ENCODE measurements at places on chromosomes 4 and X.

- no peak for DNase-seq
Measured at GRCh38 chr4:88981993-88982392, 75.0 kb downstream of the FAM13A start.

GRCh38 chr4:81314196-81314896, 99.3 kb upstream of the PRKG2 start:
- no peak for DNase-seq

- DNase-seq, result no peak
Measured at GRCh38 chr4:111986095-111986494, 159.2 kb upstream of the FAM241A start.

GRCh38 chrX:2677764-2678163, 13.3 kb upstream of the CD99 start:
- DNase-seq, result no peak

- no peak for DNase-seq
Measured at GRCh38 chr4:108171339-108172230, 2.9 kb upstream of the LEF1 start.

DNA sequence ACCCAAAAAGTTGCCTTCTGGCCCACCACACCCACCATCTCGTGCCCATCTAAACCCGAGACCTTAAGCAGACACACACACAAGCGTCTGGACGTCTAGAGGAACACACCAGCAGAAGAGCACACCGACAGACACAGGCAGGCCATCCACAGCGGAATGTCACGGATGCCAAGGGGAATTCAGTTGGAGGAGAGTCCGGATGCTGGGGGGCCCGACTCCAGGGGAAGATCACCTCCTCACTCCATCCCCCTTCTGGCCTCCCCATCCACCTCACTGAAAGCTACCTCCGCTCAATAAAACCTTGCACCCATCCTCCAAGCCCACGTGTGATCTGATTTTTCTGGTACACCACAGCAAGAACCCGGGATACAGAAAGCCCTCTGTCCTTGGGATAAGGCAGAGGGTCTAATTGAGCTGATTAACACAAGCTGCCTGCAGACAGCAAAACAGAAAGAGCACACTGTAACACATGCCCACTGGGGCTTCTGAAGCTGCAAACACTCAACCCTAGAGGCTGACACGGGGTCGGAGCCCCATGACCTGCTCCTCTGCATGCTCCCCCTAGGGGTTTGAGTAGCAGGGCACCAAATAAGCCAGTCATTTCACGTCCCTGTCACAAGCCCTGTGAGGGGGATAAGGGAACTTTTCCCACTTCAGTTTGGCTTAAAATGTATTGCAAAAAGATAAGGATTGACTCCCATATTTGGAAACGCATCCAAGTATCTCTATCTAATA, 339.6 kb upstream of the PCDH10 start:
- no peak for DNase-seq

GRCh38 chrX:150582338-150582948, 14.0 kb downstream of the MTM1 start:
- no peak for DNase-seq

DNA sequence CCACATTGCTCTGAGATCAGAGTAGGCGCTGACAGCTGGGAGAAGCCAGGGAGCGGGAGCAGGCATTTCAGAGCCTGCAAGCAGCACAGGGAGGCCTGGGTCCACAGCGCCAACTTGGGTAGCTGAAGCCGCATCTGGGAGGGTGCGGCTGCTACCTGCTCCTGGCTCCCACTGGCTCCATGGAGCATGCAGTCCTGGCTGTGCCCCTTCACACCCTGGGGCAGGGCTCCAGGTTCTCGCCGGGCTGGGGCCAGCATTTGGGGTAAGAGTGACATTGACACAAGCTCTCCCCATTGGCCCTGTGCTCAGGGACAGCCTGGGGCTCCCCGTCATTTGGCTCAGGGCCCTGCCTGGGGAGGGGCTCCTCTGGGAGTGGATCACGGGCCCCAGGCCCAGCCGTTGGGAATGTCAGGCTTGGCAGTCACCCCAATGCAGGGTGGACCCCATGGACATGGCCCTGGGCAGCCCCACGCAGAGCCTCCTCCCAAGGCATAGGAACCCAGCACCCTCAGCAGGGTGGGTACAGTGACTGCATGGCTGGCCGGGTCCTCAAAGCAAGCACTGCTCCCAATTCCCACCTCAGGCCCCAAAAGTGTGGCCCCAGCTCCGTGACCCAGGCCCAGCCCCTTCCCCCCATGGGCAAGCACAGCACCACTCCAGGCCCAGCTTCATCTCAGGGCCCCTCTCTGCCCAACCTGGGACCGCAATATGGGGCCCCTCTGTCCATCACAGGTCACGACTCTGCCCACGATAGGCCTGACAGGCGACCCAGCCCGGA, 82.4 kb downstream of the PRDM5 start:
- DNase-seq, result no peak

DNA sequence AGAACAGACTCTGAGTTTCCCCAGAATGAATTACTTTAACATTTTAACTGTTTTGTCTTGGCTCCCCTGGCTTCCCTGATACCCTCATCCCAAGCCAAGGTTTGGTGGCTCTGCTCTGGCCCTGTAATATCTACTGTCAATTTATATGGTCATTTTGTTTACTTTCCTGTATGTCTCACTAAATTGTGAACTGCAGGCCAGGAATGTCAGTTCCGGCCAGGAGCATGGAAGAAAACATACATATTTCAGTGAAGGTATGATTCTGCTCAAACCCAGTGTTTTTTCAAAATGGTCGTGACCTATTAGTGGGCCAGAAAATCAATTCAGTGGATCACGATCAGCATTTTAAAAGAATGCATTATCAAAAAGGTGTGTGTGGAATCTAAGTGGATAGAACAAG, 1.2 kb downstream of the RPGR start:
- DNase-seq, result no peak

DNA sequence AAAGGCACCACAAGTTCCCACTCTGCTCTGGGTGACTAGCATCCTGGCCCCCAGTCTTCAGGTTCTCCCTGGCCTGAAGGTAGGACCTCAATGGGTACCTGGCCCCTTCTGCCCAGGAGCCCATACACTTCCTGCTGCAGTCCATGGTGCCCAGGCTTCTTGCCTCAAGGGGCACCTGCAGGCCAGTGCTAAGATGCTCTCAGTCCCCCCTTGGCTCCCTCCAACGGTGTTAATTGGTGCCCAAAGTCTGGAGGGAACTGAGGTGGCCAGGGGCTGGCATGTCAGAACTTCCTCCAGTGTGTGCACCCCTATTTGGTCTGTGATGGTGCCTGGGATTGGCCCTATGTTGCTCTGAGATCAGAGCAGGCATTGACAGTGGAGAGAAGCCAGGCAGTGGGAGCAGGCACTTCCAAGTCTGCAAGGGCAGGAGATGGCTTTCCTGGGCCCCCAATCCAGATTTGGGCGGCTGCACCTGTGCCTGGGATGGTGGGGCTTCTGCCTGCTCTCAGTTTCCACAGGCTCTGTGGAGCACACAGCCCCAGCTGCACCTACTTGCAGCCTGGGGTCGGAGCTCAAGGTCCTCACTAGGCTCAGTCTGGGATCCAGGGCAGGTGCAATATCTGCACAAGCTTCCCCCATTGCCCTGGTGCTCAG, 301.6 kb downstream of the FAM47B start:
- DNase-seq, result no peak

- no peak for DNase-seq
Measured at GRCh38 chr4:31458813-31459212, 738.6 kb downstream of the PCDH7 start.

DNA sequence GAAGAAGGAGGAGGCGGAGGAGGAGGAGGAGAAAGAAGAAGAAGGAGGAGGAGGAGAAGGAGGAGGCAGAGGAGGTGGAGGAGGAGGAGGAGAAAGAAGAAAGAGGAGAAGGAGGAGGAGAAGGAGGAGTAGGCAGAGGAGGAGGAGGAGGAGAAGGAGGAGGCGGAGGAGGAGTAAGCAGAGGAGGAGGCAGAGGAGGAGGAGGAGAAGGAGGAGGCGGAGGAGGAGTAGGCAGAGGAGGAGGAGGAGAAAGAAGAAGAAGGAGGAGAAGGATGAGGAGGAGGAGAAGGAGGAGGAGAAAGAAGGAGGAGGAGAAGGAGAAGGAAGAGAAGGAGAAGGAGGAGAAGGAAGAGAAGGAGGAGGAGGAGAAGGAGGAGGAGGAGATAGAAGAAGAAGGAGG, 19.9 kb downstream of the MRFAP1 start:
- DNase-seq, result no peak

DNA sequence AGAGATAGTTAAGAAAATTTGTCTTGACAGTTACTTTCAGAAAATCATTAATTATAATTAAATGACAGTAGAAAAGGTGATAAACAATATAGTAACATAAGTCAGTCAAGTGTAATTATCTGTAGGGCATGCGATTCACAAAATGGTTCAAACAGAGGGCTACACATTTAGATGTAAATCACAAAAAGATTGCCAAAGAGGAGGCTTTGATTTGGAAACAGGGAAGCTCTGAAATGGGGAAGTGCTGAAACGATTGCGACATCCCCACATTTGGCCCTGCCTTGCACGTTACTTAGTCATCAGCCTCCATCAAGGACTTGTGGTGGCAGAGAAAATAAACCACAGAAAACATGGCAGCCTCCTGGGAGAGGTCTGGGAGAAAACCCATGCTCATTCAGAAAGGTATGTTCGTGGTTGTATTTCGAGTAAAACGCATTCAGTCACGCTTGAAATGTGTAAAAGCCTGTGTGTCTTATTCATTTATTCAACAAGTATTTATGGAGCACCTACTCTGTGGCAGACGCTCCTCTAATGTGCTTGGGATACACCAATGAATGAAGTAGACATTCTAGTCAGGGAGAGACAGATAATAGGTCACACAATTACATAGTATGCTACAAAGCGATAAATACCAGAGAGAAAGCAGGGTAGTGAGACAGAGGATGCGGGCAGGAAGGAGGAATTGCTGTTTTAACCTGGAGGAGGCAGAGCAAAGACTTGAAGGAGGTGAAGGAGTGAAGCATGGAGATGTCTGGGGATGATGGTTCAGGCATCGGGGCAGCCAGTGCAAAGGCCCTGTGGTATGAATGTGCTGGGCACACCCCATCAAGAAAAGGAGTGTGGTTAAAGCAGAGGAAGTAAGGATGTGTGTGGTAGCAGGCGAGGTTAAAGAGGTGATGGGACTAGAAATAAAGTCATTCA, 7.8 kb downstream of the RBM47 start:
- DNase-seq, result no peak

DNA sequence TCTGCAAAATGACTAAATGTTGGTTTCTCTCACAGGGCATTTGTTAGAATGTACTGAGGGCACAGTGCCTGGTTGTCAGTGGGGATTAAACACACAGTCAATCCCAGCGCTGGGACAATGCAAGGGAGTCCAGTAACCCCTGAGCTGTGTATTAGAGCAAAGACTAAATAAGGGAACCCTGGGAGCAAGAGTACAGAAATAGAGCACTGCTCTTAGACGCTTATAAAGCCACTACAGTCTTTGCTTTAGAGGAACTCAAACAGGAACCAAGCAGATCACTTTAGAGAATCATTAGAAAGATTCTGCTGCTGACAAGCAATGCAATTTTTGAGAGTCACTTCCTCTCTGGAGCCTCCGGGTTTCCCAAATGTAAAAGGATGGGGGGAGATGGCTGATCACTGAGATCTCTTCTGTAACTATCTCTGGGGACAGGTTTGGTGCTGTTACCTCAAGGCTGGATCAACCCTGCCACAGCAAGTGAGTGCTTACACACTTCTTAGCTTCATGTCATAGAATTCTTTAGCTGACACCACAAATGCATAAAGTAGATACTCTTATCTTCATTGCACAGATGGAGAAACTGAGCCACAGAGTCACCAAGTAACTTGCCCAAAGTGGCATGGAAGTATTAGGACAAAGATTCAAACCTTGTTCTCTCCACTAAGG, 137.8 kb upstream of the CPEB2 start:
- no peak for DNase-seq

- no peak for DNase-seq
Measured at GRCh38 chrX:69153060-69153730, 12.1 kb downstream of the PJA1 start.

DNA sequence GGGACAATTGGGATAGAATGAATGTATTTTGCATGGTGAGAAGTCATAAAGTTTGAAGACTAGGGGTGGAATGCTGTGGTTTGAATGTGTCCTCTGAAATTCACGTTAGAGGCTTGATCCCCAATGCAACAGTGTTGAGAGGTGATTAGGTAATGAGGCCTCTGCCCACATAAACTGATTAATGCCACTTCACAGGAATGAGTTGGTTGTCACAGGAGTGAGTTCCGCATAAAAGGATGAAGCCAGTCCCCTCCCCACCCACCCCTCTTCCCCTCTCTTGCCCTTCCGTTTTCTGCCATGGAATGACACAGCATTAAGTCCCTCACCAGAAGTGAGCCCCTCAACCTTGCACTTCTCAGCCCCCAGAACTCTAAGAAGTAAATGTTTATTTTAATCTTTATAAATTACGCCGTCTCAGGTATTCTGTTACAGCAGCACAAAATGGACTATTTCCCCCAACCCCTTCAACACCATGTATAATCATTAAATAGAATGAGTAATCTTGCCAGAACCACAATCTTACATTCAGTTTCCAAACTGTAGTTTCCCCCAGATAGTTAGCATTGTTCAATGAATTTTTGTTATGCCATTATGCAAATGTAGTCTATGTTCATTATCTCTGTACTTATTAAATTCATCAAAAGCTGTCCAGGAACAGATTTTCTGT, 5.5 kb upstream of the MMAA start:
- no peak for DNase-seq

DNA sequence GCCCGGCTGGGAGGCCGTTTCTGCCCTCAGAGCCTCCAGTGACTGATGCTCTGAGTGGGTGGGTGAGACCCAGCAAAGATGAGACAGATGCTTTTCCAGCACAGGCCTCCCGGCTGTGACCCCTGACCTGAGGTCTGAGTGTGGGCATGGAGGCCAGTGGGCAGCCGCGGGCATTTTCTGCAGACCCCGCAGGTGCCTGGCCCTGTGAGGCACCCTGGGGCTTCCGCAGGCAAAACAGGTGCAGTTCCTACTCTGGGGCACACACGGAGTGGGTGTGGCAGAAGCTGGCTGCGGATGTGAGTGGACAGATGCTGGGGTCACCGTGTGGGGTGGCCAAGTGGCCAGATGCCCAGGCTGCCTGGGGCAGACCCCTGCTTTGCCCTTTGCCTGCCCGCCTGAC, 14.8 kb downstream of the HTRA3 start:
- no peak for DNase-seq

- DNase-seq, result no peak
Measured at GRCh38 chr4:173332963-173333657, 1.0 kb downstream of the HMGB2 start.

GRCh38 chr4:57287687-57288604, 177.8 kb upstream of the IGFBP7 start:
- no peak for DNase-seq

DNA sequence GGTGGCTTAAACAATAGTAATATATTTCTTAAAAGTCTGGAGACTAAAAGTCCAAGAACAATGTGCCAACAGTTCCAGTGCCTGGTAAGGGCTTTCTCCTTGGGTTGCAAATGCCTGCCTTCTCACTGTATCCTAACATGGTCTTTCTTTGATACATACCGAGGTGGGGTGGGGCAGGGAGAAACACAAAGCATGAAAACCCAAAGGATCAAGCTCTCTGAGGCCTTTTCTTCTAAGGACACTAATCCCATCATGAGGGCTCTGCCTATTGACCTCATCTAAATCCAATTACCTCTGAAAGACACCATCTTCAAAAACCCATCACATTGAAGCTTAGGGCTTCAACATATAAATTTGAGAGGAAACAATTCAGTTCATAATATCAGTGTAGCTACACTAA, 311.3 kb downstream of the GRID2 start:
- no peak for DNase-seq

- no peak for DNase-seq
Measured at GRCh38 chr4:184762100-184762499, 28.2 kb upstream of the CENPU start.
